ENCODE measurements at places on chromosomes 1 and 21.

DNA sequence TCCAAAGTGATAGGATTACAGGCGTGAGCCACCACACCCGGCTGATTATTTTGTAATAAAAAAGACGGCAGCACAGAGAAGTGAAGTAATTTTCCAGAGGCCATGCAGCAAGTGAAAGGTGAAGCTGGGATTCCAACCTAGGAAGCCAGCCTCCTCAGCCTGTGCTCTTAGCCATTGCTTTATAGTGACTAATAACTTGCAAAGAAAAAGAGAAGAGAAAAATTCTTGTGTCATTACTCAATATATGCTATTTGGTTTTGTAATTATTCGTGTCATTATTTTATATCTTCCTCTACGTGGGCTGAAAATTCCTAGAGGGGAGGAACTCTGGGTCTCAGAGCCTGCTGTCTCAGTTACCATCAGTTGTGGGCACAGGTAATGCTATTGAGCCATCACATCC lies 1.6 kb upstream of the IER5 start:
- no peak for DNase-seq

- no peak for DNase-seq
These were observed 16.4 kb upstream of the TARBP1 start for GRCh38 chr1:234495231-234495990.

GRCh38 chr1:163357378-163357777 lies 35.6 kb downstream of the NUF2 start:
- no peak for DNase-seq

- peak; percentile 38 for DNase-seq
These were observed 33.3 kb upstream of the FAM3B start for GRCh38 chr21:41283211-41283818.

DNA sequence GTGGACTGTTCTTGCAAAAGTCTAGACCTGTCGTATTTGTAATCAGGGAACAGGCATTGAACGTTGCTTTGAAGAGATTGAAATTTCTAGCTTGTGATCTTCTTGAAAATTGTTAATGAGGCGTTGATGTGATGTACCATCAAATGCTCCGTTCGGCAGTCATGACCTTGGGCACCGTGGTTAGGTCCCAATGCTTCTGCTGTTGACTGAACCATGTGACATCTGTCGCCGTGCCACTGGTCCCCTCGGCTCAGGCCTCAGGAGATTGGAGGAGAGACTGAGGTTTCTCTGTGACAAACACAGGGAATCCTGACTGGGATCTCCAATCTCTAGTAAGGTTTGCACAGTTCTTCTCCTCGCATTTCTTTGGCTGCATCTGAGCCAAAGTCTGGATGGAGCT lies 18.1 kb upstream of the KCNAB2 start:
- DNase-seq = no peak

DNA sequence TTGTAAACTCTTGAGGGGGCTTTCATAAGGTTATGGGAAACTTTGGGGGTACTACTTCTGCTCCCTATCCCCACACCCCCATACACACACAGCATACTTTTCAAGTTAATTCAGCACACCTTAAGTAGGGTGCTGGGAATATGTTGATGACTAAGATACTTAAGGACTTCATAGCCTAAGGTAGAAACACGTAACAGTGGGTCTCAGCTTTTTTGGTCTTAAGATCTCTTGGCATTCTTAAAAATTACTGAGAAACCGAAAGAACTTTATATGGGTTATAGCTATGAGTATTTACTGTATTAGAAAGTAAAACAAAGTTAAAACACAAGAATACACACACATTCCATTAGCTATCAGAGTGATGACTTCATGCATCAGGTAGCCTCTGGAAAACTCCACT lies 2.1 kb downstream of the OTUD3 start:
- no peak for DNase-seq

- no peak for DNase-seq
These were observed 475.9 kb downstream of the PTPRU start for GRCh38 chr1:29712284-29712651.

DNA sequence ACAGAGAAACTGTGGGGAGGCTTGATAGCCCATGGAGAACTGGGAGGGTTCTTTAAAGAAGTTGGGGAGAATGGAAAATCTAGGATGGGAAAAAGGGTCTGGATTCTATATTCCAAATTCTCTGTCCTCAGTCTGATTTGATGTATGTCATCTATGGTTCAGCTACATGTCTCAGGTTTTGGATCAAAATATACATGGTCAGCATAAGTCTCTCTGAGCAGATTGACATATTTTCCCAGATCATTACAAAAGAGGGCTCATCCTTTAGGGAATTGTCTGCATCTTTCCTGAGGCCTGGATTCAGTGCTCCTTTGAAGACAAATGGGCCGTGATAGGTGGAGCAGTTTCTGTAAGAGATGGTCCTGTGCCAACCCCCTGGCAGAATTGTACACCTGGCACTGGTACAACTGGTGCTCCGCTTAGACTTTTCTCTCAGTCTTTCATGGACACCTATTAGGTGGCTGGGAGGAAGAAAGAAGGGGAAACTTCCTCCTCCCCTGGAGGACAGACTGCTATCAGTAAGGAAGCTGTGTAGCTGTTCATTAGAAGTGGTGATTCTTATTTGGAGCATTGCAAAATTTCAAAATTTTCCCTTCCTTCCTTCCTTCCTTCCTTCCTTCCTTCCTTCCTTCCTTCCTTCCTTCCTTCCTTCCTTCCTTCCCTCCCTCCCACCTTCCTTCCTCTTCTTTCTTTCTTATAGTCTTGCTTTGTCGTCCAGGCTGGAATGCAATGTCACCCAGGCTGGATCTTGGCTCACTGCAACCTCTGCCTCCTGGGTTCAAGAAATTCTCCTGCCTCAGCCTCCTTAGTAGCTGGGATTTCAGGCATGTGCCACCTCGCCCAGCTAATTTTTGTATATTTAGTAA lies 26.1 kb upstream of the RGL1 start:
- no peak for DNase-seq

DNA sequence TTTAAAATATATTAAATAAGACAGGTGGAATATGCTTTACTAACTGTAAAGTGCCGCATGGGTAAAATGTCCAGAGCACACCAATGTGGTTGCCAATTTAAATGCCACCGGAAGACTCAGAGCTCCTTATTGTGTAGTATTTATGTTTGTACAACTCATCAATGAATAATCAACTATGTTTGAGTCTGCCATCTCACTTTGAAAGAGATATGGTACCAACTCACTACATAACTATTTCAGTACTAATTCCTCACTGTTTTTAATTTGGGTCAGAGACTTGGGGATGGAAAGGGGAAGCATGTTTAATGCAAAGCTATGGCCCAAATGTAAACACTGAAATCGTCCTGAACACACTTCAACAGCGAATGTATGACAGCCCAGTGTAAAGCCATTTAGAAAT lies 144.8 kb downstream of the NR5A2 start:
- DNase-seq = no peak

DNA sequence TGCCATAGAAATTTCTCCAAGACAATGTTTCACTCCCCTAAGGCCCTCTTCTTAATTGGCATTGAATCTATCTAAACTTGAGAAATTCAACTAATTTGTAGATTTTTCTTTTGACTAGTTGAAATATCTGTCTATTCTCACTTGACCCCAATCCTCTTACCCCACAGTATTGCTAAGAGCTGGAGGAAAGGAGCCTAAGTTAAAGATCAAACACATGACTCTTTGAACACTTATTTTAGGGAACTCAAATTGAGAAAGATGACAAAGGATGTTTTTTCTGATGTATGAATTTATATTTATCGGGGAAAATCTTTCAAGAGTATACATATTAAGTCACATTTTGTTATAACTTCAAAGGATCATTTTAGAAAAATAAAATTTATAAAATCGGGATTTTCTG lies 3.6 kb downstream of the MR1 start:
- DNase-seq = no peak

GRCh38 chr21:15095326-15095725 lies 30.5 kb upstream of the NRIP1 start:
- no peak for DNase-seq

DNA sequence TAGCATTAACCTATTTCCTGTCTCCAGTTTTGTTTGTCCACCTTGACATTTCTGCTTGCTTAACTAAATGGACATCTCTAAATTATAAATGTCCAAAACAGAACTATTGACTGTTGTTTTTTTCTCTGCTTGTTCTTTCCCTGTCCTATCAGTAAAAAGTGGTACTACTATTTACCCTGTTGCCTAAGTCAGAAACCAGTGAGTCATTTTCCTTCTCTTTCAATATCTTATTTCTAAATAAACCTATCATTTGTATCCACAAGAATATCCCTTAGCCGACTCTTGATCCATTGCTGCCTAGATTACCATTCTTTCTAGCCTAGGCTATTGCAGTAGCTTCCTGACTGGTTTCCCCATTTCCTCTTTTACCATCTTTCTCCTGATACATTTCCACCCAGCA lies 22.5 kb downstream of the MIER1 start:
- no peak for DNase-seq

DNA sequence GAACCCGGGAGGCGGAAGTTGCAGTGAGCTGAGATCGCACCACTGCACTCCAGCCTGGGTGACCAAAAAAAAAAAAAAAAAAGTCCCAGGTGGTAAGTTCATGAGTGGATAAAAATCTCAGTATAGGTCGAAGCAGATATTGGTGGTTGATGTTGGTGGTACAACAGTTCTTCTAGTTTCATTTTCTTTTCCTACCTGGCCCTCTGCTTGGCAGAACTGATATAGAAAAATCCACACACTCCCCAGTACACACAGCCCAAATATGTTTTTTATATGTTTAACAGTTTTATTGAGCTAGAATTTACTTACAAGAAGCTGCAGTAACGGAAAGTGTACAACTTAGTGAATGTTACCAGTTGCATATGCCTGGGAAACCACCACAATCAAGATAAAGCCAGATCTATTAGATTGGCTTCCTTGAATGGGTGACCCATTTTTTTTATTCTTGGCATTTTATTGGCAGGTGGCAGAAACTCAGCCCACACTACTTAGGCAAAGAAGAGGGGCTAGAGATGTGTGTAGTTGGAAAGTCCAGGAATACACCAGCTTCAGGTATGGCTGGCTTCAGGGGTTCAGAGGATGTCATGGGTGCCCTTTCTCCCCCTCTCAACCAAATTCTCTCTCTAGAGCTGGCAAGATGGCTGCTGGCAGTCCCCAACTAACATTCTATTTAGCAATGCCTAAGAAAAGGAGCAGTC lies 118.3 kb upstream of the SLC25A33 start:
- DNase-seq = no peak

DNA sequence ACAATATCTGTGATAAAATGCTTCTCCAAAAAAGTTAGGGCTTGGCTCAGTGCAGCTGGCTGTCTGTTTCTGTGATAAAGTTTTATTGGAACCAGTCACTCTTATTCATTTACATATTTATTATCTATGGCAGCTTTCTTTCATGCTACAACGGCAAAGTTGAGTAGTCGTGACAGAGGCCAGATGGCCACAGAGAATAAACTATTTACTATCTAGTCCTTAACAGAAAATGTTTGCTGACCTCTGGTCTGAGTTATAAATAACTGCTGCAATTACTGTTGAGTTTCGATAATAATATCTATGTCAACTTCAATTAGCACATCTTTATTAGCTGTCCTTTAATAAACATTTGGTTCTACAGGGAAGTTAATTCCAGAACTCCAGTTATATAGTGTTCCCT lies 180.2 kb upstream of the RUNX1 start:
- no peak for DNase-seq

- no peak for DNase-seq
These were observed 94.5 kb downstream of the OLFM3 start for GRCh38 chr1:101902199-101902598.

- no peak for DNase-seq
These were observed 149.4 kb upstream of the TIAM1 start for GRCh38 chr21:31493350-31493880.

- DNase-seq = no peak
These were observed 20.1 kb upstream of the EFNA1 start for GRCh38 chr1:155107309-155108264.

- DNase-seq = no peak
These were observed 206.7 kb downstream of the SETD4 start for GRCh38 chr21:35853321-35854239.

DNA sequence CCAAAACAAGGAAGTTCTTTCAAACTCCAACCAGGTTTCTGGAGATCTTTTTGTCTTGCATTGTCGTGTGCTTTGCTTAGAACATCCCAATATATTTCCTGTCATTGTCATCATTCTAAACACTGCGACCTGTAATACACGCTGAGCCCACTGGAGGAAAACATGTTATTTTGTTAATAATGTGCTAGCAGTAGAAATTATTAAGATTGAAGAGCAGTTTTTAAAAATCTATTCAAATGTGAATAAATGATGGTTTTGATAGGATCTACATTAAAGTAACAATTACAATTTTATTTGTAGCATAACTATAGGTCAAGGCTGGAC lies 268.5 kb downstream of the PTPRC start:
- no peak for DNase-seq

DNA sequence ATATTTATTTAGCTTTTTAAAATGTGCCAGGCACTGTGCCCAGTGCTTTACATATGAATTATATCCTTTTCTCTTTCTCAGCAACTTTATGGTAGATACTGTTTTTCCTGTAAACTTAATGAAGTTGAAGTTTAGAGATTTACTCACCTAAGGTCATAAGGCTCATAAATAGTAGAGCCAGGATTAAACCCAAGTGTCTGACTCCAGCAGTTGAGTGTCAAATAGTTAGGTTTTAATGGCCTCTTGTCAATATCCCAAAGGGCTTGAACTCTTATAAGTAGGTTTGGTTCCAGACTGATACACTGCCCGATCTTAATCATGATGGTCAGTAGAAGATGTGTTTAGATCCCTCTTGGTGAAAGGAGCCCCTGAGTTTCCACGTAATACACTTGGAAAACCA lies 37.8 kb downstream of the RABGAP1L start:
- DNase-seq = no peak

DNA sequence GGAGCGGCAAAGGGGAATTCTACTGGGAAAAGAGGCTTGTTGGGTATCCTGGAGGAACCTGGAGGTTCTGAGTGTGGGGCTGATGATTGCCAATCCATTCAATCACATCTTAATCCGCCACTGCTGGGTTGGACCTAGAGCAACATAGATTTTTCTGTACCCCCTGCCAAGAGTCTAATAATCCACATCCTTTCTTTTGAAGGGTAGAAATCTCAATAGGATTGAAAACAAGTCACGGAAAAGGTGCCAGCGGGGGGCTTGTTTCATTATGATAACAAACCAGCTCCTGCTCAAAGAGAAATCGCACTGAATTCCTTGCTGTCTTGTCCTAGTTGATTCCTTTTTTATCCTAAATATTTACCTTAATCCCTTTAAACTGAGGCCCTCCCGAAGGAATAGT lies 528.5 kb downstream of the ADGRL2 start:
- no peak for DNase-seq

DNA sequence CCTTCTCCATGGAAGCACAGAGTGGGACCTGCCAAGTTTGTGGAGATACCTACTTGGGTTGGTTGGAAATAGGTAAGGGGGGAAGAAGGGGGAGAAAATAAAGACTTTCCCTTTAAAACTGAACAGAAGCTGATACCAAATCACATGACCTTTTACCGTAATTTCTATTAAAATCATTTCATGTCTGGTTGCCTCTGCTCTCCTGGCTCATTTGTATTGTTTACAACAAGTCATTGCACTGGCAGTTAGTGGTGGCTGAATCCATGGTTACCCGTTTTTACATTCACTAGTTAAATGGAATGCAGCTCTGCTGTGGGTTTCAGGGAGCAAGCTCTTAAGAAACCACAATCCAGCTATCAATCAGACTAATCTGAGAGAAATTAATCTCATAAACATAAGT lies 353.7 kb upstream of the ESRRG start:
- DNase-seq = no peak

GRCh38 chr1:204925701-204926100 lies 55.0 kb downstream of the NFASC start:
- DNase-seq = no peak

GRCh38 chr1:31669433-31669785 lies 24.7 kb upstream of the PEF1 start:
- no peak for DNase-seq
